ENCODE measurements at places on chromosomes 16 and 17. TPM values are rescaled to one million over a fixed set of nuclear protein-coding genes. Genes with fewer than 3 reads are reported as not detected.

DNA sequence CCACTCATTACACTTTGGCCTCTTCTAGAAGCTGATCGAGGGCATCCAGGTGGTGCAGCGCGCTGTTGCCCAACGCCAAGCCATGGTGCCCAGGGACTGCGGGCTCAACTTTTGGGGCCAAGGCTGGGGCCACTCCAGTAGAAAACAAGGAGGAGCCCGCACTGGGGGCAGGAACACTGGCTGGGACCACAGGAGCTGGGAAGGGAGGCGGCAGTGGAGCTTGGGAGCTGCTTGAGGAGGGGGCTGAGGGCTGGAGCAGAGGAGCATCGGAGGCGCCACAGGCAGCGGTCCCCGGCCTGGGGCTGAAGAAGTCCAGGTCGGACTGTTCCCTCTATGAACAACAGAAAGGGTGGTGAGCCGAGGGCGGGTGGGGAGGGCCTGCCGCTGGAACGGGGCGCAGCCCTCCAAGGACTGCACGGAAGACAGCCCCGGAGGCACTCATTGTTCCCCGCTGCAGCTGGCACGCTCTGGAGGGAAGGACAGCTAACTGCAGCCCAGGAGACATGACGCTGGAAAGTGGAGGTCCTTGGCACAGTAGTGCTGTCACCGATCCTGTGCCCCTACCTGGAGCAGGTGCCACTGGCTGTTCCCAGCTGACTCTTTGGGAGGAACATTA is 21.5 kb downstream of the GGA3 start:
- DNase-seq = no peak

- DNase-seq = no peak
Observed at GRCh38 chr17:40378966-40379365, 14.4 kb upstream of the GJD3 start.

- DNase-seq = no peak
Observed at GRCh38 chr17:35799942-35800341, 4.5 kb upstream of the MMP28 start.

- DNase-seq = no peak
Observed at GRCh38 chr17:55317284-55317683, 52.5 kb downstream of the HLF start.

- DNase-seq = peak; percentile 61
Observed at GRCh38 chr17:1179818-1180742, at the start of gene ABR. Gene ABR (minus strand): TSS chr17:1179981. CDS start chr17:1179727, 254 bp downstream.

GRCh38 chr16:56980792-56981724 is 8.3 kb upstream of the NLRC5 start:
- DNase-seq = no peak

- DNase-seq = no peak
Observed at GRCh38 chr16:67953641-67954375, 9.9 kb upstream of the LCAT start.

- peak; percentile 81 for DNase-seq
Observed at GRCh38 chr16:48164907-48165715, 9.3 kb upstream of the ABCC12 start.

Gene APRT
- 96.2 TPM for total RNA-seq

Gene EXOC3L1
- not detected for total RNA-seq
